ENCODE measurements at places on chromosomes 6 and 20.

GRCh38 chr6:97947841-97948240 is 664.8 kb upstream of the MMS22L start:
- no peak for DNase-seq

DNA sequence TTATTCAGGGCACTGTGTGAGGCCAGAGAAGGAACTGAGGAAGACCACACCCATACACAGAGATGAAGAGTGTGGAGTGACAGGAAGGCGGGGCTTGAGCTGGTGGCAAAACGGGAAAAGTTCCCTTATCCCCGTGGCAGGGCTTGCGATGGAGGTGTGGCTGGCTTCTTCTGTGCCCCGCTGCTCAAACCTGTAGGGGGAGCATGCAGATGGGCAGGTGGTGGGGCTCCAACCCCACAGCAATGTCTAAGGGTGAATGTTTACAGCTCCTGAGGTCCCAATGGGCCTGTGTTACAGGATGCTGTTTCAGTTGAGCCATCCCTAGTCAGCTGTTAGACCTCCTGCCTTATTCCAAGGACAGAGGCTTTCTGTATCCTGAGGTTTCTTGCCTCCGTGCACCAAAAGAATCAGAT is 105.9 kb downstream of the LY86 start:
- DNase-seq, result no peak

DNA sequence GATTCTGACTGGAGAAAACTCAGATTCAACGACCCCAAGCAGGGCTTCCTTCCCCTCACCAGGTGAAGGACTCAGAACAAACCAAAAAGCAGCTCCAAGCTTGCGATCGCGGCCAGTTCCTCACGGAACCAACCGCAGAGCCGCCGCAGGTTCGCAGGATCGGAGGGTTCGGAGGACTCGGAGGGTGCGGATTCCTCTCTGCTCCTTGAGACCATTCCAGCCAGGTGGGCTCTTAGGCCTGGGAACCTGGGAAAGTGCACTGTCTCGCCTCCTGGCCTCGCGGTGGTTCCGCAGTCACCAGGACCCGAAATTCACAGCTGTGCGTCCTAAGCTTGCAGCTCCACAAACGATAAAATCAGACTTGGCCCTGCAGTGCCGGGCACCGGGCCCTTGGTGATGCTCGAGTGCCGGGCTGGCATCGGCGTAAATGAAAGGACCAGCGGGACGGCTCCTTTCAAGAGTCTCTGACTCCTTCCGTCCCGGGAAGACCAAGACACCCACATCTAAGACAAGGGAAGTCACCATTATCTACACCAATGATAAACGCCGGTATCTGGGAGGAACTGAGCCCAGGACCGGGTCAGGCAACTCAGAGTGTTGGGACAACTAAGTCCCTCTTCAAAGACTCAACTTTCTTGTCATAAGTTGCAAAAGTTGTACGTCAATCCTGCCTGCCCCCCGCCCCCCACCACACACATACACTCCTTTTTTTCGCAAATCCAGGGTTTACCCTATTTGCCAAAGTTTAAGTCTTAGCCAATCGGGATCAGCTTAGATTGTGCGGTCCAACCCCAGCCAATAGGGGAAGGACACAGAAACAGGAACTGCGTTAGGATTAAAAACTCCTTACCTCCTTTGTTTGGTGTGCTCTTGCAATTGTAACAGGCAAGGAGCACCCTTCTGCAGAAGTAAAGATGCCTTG is 69.8 kb upstream of the PRSS16 start:
- DNase-seq, result peak; percentile 72

DNA sequence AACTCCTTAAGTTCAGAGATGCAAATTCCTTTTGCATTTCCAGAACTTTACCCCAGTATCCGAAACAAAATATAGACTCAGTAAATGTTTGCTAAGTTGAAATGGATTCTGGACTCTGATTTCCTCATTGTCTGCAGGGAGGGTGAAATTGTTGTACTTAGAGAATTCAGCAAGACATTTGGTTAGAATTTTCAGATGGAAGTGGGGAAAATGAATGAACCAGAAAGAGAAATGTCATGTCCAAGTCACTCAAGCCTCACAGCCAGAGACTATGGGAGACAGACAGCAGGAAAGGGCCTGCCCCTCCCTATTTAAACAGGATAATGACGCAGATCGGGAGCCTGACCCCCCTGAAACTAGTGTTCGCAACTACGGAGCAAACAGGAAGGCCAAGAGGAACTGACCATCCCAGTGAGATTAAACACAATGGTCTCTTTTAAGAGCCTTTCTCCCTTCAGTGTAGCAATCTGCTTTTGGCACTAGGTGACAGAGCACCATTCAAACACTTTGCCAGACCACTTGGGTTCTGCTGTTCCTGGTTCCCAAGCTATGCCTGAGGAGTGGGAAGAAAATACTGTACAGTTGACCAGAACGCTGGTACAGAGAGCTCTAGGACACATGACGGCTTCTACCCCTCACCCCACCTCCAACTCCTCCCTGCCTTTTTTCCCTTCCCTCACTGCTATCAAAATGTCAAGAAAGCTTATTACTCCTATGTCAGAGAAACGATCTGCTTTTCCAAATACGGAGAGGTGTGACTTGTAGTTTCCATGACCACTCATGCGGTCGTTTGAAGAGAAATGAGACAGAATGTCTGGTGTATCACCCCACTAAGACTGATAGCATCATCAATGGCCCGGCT is 13.7 kb downstream of the NEDD9 start:
- peak; percentile 21 for DNase-seq

GRCh38 chr20:21528870-21529269 is 15.0 kb upstream of the NKX2-2 start:
- no peak for DNase-seq

DNA sequence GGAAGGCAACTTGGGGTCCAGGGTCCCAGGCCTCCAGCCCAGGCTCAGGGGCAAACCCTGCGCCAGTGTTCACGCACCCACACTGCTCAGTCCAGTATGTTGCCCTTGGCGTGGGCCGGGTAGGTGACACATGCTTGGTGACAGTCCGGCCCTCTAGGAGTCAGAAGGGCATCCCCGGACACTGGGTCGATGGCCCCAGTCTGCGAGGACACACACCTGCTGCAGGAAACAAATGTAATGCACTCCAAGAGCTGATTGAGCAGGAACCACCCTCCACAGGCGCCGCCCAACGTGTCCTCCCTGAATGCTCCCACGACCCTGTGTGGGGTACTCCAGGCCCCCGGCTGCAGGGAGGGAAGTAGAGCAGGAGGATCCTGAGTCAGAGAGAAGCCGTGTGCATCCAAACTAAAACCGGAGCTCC is 160.7 kb downstream of the DLL1 start:
- DNase-seq, result no peak

- no peak for DNase-seq
Observed at GRCh38 chr6:73182021-73182607, 43.2 kb downstream of the KHDC1L start.

- no peak for DNase-seq
Observed at GRCh38 chr6:50585441-50586330, 127.6 kb upstream of the TFAP2D start.

DNA sequence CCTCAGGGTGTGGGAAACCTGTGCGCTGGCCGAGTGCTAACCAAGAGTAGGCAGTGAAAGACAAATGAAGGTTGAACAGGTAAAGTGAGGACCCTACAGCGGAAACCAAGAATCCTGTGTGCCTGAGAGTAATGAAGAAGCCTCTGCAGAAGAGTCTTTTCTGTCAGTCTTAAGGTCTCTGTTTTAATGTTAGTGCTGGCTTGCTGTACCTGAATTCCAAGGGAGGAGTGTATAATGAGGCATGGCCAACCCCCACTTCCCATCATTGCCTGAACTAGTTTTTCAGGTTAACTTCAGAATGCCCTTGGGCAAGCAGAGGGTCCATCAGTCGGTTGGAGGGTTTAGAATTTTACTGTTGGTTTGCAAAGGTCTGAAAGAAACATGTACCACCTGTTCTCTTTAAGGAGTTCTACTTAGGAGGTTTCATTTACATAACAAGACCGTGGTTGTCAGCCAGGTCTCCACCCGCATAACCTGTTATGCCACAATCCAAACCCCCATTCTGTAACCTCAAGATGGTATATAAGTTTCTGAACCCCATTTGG is 589 bp upstream of the PDCD2 start:
- no peak for DNase-seq

- no peak for DNase-seq
Observed at GRCh38 chr6:53377793-53378192, 29.0 kb upstream of the ELOVL5 start.

DNA sequence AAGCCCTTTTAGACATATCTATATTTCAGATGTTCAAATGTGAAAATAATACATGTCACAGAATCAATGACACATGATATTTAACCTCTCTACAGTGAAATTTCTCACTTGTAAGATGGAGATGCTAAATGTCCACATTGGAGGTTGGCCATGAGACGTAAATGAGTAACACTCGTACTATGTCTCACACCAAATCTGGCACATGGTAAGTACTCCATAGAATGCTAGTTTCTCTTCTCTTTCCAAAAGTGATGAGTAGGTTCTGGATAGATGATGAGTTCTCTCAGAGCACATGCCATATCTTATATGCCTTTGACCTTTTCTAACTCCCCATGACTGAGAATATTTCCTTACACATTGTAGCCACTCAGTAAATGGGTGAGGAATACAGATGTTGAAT is 17.7 kb downstream of the GFOD1 start:
- no peak for DNase-seq

DNA sequence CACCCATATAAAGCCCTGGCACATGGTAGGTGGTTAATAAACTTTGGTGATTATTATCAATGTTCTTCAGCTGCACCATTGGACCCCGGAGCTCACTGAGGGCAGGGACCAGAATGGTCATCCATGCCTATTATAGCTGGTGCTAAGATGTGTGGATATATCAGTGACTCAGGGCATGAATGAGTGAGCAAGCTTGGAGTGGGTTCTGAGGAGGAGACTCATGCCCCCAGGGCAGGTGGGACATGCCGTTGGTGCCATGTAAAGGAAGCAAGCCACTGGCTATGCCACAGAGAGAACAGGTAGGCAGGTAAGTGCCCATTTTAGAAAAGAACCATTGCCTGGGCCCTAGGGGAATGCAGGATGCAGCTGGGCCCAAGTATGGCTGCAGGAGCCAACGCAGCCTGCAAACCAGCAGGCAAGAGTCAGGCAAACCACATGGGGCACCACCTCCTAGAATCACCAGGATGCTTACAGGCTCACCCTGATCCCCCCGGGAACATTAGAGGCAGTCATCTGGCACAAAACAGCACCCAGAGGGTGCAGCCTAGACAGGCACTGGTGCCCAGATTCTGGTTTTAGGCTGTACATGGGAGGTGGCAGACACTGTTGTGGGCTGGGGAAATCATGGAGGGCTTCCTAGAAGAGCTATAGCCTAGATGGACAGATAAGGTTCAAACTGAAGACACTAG is 23.5 kb downstream of the PLAGL2 start:
- no peak for DNase-seq

DNA sequence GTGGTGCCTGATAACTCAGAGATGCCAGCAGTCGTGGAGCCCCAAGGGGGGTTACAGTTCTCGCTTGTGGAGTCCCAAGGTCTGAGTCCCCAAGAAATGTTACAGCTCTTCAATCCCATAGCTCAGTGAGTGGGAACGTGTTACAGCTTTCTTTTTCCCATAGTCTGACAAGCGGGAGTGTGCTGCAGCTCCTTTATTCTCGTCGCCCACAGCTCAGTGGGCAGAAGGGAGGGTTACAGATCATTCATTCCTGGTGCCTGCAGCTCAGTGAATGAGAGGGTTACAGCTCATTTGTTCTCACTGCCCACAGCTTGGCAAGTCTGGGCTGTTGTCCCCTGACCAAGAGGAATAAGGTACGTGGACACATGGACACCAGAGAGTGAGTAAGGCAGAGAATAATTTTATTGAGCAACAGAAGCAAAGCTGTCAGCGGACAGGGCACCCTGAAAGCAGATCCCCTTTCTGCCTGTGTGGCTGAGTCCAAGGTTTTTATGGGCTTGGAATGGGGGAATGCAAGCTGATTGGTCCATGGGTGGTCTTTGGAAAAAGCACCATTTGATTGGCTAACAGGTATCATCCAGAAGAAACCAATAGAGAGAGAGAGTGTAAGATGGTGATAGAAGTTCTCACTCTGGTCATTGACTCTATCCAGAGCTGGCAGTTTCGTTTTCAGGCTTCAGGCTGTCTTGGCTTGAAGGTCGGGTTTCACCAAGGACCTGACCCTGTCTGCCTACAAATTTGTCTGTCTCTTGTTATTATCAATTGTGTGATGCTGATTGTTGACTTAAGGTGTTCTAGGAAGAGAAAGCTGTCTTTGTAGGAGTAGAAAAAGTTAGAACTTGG is 16.4 kb downstream of the RNF217 start:
- no peak for DNase-seq

DNA sequence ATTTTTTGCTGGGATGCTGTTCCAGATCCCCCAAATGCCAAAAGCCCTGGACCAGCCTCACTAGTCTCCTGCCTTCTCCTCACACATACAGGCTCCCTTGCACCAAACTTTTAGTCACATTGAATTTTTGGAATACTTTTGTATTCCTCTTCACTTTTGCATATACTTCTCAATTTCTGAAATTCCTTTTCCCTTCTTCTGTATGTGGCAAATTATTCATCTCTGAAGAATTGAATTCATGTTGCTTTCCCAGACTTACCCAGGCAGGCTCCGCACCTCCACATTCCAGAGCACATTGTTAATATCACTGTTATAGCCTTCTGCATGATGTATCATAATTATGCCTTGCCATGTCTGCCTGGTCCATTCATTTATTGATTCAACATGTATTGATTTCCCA is 255.3 kb upstream of the POU3F2 start:
- no peak for DNase-seq

GRCh38 chr20:54339093-54339492 is 131.2 kb downstream of the PFDN4 start:
- DNase-seq, result no peak

DNA sequence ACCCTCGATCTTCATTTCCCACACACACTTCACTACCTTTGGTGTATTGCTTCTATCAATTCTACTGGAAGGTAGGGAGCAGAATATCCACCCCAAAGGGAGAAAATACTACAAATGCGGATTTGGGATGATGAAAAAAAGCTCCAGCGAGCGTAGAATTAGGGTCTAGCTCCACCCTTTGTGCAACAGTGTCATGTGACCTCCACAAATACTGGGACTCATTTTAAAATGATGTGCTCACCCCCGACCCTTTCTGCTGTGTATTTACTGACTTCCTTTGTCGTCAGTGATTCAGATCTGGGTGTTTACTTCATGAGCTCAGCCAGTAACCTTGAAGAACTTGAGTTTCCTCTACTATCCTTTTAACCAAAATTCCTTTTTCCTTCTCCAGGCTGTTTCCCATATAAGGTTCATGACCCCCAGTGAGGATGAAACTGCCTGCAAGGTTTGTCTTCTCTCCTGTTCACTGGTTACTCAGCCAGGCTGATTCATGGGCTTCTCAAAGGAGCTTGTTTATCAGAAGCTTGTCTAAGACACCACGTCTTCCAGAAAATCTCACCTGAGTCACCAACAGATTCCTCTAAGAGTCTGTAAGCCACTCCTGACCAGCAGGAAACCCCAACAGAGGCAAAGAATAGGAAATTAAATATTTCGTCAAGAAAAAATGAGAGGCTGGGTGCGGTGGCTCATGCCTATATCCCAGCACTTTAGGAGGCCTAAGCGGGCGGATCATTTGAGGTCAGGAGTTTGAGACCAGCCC is 39.6 kb upstream of the PAX1 start:
- no peak for DNase-seq

GRCh38 chr6:18245642-18246041 is 18.7 kb downstream of the DEK start:
- DNase-seq, result no peak

GRCh38 chr20:12061466-12061865 is 143.8 kb downstream of the BTBD3 start:
- no peak for DNase-seq

GRCh38 chr20:50230871-50231560 is 40.4 kb downstream of the CEBPB start:
- DNase-seq, result no peak
